ENCODE measurements at places on chromosomes 1 and 21. TPM values are rescaled to one million over a fixed set of nuclear protein-coding genes. Genes with fewer than 3 reads are reported as not detected.
A peak's percentile ranks its signal among the peaks of the same experiment; 100 is the strongest.

GRCh38 chr1:78070758-78071157, 25.0 kb downstream of the GIPC2 start:
- DNase-seq, result no peak

DNA sequence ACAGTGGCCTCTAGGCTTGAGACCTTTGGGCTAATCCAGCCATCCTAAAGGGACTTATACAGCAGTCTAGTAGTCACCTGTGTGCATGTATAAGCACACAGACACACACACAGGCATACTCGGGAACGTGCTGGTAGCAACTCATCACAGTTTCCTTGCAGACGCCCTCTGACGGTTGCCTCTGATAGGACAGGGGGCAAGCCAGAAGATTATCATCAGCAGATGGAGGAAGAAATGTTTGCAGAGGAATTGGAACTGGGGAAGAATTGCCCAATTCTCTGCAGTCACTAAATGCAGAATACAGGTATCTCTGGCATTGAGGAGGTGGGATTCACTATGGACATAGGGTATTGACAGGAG, 222.2 kb downstream of the C1orf94 start:
- no peak for DNase-seq

- DNase-seq, result no peak
Measured at GRCh38 chr1:13790290-13791030, 90.5 kb downstream of the PRDM2 start.

- peak; percentile 51 for DNase-seq
Measured at GRCh38 chr1:20574686-20575540, 14.0 kb upstream of the CDA start.

- DNase-seq, result no peak
Measured at GRCh38 chr1:206467915-206468314, 2.4 kb upstream of the IKBKE start.

The LIN28A gene
- 80.2 TPM for total RNA-seq

The PLPPR4 gene
- 0.47 TPM for total RNA-seq
